Inflammatory macrophage (primary cell): ENCODE measurements at places on chromosomes 4 and X.

DNA sequence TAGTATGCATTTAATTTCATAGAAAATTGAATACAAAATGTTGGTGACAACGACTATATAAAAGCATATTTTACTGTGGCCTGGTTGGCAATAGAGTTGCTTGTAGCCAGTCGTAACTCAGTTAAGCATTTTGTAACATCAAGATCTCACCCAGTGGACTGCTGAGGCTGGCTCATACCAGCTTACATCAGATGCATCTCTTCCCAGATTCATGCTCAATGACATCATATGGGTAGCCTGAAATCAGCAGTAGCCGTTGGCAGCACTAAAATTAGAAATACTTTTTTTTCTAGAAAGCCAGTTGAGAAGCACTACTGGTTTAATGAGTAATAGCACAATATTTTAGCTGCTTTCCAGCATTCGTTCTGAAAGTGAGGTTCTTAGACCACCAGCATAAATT lies 341.2 kb downstream of the TECRL start:
- DNase-seq: no peak

- DNase-seq: no peak
Observed at GRCh38 chr4:48681856-48682255, 98.2 kb downstream of the FRYL start.

GRCh38 chr4:43282534-43282933 lies 390.0 kb downstream of the GRXCR1 start:
- no peak for DNase-seq

GRCh38 chrX:68989865-68990606 lies 161.2 kb downstream of the EFNB1 start:
- DNase-seq: no peak

- peak; percentile 52 for DNase-seq
Observed at GRCh38 chrX:35868501-35868900, 51.0 kb upstream of the CFAP47 start.

GRCh38 chr4:102687373-102687981 lies 73.3 kb downstream of the MANBA start:
- peak; percentile 36 for DNase-seq
